ENCODE measurements at places on chromosomes 1 and 21. TPM values are rescaled to one million over a fixed set of nuclear protein-coding genes. Genes with fewer than 3 reads are reported as not detected.

The BEND5 gene
- not detected for total RNA-seq

- no peak for DNase-seq
Observed at GRCh38 chr1:171032822-171033702, 57.6 kb upstream of the FMO3 start.

DNA sequence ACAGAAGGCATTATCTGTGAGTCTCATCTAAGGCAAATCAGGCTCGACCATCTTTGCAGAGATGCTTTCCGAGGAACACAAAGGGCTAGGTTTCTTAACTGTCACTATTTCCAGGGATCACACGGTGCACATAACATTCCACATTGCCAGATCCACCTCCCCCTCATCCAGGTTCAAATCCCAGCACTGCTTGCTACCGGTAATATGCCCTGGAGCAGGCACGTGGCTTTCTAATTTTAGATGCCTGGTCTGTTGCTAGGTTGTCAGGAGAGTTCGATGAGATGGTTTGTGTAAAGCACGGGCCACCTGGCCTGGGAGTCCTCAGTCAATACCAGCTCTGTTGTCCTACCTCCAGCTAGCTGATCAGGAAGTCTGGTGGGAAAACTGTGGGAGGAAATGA is 598.6 kb downstream of the NPHP4 start:
- no peak for DNase-seq

The VHLL gene
- not detected for total RNA-seq

GRCh38 chr1:244992833-244993232 is 128.5 kb upstream of the HNRNPU start:
- no peak for DNase-seq

- DNase-seq, result no peak
Observed at GRCh38 chr1:208137193-208137592, 107.0 kb downstream of the PLXNA2 start.

The PDE9A gene
- total RNA-seq, result 10.1 TPM

DNA sequence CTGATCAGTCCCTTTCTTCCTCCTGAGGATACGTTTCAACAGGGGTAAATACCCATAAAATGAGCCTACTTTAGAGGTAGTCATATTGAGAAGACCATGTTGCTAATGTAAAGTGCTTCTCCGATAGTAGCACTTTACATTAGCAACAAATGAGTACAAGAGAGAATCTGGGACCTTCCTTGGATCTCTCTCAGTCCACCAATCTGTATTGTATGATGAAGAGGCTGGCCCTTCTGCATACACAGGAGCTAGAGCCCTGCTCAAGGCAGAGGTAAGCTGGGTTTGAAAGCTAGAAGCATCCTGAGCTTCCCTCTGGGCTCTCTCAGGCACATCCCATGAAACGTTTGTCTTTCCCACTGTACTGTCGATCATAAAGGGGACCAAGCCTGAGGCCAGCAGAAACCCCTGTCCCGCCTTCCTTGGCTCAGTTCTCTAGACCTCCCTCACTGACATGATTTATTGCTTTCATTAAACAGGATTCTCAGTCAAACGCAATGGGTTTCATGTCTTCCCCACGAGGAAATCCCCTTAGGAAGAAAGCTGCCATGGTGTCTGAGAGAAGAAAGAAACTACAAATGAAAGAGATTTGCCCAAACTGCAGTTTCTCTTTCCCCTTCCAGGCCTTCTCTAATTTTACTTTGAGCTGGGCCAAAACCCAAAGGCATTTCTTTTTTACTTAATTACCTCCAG is 62.8 kb upstream of the BCAR3 start:
- no peak for DNase-seq

DNA sequence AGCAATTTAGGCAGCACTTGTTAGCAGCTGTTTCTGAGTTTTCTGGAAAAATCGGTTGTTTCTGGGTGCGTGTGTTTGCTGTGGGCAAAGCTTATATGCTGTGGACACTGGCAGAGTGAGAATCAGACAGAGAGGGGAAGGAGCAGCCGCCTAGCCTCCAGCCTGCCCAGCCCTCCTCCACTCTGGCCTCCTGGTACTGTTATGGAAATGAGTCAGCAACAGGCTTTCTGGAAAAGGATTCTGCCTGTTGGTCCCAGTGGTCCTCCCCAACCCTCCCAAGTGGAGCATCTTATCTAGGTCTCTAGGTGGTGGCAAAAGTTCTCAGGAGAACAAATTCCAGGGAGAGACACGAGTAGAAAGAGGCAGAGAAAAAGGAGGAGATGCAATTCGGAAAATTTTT is 42.2 kb upstream of the GOLT1A start:
- no peak for DNase-seq
